ENCODE measurements at places on chromosomes 6 and 20. TPM values are rescaled to one million over a fixed set of nuclear protein-coding genes. Genes with fewer than 3 reads are reported as not detected.

EYS gene
- polyA plus RNA-seq, result 0.21 TPM

TINAG gene
- not detected for polyA plus RNA-seq

CD24 gene
- polyA plus RNA-seq, result 0.23 TPM

GABRR1 gene
- not detected for polyA plus RNA-seq

IL17A gene
- not detected for polyA plus RNA-seq

OLIG3 gene
- polyA plus RNA-seq, result not detected

PEX3 gene
- polyA plus RNA-seq, result 25.4 TPM

ANKRD6 gene
- 2.2 TPM for polyA plus RNA-seq

SLC22A16 gene
- polyA plus RNA-seq, result not detected

GRM1 gene
- polyA plus RNA-seq, result not detected

SPTLC3 gene
- 1.4 TPM for polyA plus RNA-seq

- no peaks in the 10 kb centered on the region for H3K4me1 ChIP-seq
- no peaks in the 10 kb centered on the region for H3K27me3 ChIP-seq
- H3K27ac ChIP-seq, result no peak overlapping the region
- no peaks in the 10 kb centered on the region for H3K36me3 ChIP-seq
Measured at GRCh38 chr6:105644073-105644489, 241.2 kb upstream of the PREP start.

- no peaks in the 10 kb centered on the region for H3K27me3 ChIP-seq
- H3K4me1 ChIP-seq, result no peaks in the 10 kb centered on the region
- no peak overlapping the region for H3K4me3 ChIP-seq
- no peak overlapping the region for H3K27ac ChIP-seq
- H3K36me3 ChIP-seq, result no peaks in the 10 kb centered on the region
- DNase-seq, result no peak
Measured at GRCh38 chr6:96652552-96652951, 89.6 kb downstream of the FHL5 start.

- DNase-seq, result no peak
- no peaks in the 10 kb centered on the region for H3K36me3 ChIP-seq
- H3K4me1 ChIP-seq, result peaks cover 14% of the 10 kb centered on the region
- no peak overlapping the region for H3K27ac ChIP-seq
- H3K4me3 ChIP-seq, result no peak overlapping the region
Measured at GRCh38 chr20:59185809-59186208, 22.2 kb downstream of the ZNF831 start.

- DNase-seq, result no peak
- H3K4me1 ChIP-seq, result peaks cover 14% of the 10 kb centered on the region
- H3K4me3 ChIP-seq, result no peak overlapping the region
- H3K36me3 ChIP-seq, result no peaks in the 10 kb centered on the region
- no peak overlapping the region for H3K27ac ChIP-seq
Measured at GRCh38 chr6:34523441-34524206, 32.5 kb downstream of the SPDEF start.

GRCh38 chr6:33771146-33772081, 17.5 kb downstream of the LEMD2 start:
- peaks cover 13% of the 10 kb centered on the region for H3K36me3 ChIP-seq
- H3K4me1 ChIP-seq, result no peaks in the 10 kb centered on the region

- no peaks in the 10 kb centered on the region for H3K27me3 ChIP-seq
- no peaks in the 10 kb centered on the region for H3K4me1 ChIP-seq
- DNase-seq, result no peak
- H3K36me3 ChIP-seq, result no peaks in the 10 kb centered on the region
Measured at GRCh38 chr6:285030-285771, 7.1 kb upstream of the DUSP22 start.

- H3K36me3 ChIP-seq, result no peaks in the 10 kb centered on the region
- no peak overlapping the region for H3K4me3 ChIP-seq
- H3K27ac ChIP-seq, result no peak overlapping the region
- no peak for DNase-seq
- H3K27me3 ChIP-seq, result no peaks in the 10 kb centered on the region
Measured at GRCh38 chr20:3431109-3431508, 23.6 kb upstream of the DNAAF9 start.

GRCh38 chr6:41722969-41723529, 12.4 kb downstream of the TFEB start:
- H3K4me1 ChIP-seq, result no peaks in the 10 kb centered on the region
- H3K4me3 ChIP-seq, result no peak overlapping the region
- H3K27me3 ChIP-seq, result no peaks in the 10 kb centered on the region
- H3K36me3 ChIP-seq, result no peaks in the 10 kb centered on the region

DNA sequence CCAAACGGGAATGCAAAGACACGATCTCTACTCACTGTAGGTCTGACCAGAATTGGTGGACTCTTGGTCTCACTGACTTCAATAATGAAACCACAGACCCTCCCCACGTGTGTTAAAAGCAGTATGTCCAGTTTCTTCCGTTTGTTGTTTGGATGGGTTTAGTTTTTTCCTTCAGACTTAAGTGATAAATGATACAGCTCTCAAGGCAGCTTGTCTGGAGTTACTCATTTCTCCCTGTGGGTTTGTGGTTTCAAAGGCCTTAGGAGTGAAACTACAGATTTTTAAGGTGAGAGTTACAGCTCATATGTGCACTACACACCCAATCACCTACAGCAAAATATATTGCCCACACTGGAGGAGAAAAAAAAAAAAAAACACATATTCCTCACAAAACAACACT, 86.7 kb upstream of the STMND1 start:
- no peaks in the 10 kb centered on the region for H3K36me3 ChIP-seq
- H3K4me3 ChIP-seq, result no peak overlapping the region
- DNase-seq, result no peak
- peaks cover 4% of the 10 kb centered on the region for H3K4me1 ChIP-seq
- no peaks in the 10 kb centered on the region for H3K27me3 ChIP-seq

DNA sequence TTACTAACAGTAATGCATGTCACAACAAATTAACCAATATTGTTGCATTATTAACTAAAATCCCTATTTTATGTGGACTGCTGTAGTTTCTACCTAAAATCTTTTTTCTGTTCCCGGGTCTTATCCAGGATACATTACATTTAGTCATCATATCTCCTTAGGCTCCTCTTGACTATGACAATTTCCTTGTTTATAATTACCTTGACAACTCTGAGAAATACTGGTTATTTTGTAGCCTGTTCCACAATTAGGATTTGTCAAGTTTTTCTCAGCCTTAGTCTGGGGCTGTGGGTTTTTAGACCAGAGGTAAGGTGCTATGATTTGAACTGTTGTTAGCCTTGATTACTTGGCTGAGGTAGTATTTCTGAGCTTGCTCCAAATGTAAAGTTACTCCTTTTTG, 3.7 kb downstream of the FBXO5 start:
- peaks cover 5% of the 10 kb centered on the region for H3K4me1 ChIP-seq
- no peak overlapping the region for H3K27ac ChIP-seq
- no peaks in the 10 kb centered on the region for H3K36me3 ChIP-seq
- no peaks in the 10 kb centered on the region for H3K27me3 ChIP-seq
- no peak overlapping the region for H3K4me3 ChIP-seq
- no peak for DNase-seq

DNA sequence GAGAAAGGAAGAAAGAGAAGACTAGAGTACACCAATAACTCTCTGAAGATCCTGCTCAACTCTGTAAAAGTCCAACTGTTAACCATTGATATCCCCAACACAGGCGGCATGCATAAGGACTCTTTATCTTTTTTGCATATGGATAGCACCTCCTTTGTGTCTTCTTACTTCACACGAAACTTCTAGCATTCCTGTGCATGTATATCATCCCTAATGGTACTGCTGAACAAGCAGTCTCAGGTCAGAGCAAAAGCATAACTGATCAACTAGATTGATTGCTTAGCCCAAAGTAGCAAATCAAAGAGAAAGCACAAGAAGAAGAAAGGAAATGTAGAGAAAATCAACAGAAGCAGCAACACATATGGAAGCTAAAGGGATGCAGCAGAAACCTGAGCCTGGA, 234.4 kb downstream of the SYNE1 start:
- no peaks in the 10 kb centered on the region for H3K27me3 ChIP-seq
- H3K36me3 ChIP-seq, result no peaks in the 10 kb centered on the region
- no peak overlapping the region for H3K27ac ChIP-seq
- no peaks in the 10 kb centered on the region for H3K4me1 ChIP-seq
- no peak overlapping the region for H3K4me3 ChIP-seq

- no peak for DNase-seq
- H3K27ac ChIP-seq, result no peak overlapping the region
- H3K4me3 ChIP-seq, result no peak overlapping the region
- no peaks in the 10 kb centered on the region for H3K4me1 ChIP-seq
- no peaks in the 10 kb centered on the region for H3K27me3 ChIP-seq
Measured at GRCh38 chr6:53014744-53015143, 19.7 kb upstream of the GSTA4 start.

- no peak overlapping the region for H3K27ac ChIP-seq
- DNase-seq, result no peak
- no peaks in the 10 kb centered on the region for H3K36me3 ChIP-seq
- peaks cover 18% of the 10 kb centered on the region for H3K4me1 ChIP-seq
Measured at GRCh38 chr6:21597801-21598673, 4.5 kb downstream of the SOX4 start.

DNA sequence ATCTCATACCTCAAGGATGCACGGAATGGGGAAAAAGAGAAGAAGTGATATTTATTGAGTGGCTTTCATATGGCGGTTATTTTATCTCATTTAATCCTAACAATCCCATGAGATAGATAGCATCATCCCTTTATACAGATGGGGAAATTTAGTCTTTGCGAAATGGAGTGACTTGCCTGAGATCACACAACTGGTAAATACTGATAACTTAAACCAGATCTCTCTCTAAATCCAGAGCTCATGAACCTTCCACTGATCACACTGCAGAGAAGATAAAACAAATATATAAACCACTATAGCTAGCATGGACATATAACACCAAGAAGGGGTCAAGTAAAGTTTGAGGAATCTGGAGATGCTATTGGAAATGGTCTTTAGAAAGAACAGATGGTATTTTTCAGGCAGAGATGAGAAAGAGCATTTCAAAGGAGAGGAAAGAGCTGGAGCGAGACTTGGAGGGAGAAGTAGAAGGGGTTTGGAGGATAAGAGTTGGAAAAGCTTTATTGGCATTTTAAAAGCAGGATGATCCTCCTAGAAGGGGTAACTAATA, 139.8 kb upstream of the TNFAIP3 start:
- H3K27me3 ChIP-seq, result peaks cover 2% of the 10 kb centered on the region
- no peak overlapping the region for H3K27ac ChIP-seq
- DNase-seq, result no peak
- no peaks in the 10 kb centered on the region for H3K4me1 ChIP-seq

DNA sequence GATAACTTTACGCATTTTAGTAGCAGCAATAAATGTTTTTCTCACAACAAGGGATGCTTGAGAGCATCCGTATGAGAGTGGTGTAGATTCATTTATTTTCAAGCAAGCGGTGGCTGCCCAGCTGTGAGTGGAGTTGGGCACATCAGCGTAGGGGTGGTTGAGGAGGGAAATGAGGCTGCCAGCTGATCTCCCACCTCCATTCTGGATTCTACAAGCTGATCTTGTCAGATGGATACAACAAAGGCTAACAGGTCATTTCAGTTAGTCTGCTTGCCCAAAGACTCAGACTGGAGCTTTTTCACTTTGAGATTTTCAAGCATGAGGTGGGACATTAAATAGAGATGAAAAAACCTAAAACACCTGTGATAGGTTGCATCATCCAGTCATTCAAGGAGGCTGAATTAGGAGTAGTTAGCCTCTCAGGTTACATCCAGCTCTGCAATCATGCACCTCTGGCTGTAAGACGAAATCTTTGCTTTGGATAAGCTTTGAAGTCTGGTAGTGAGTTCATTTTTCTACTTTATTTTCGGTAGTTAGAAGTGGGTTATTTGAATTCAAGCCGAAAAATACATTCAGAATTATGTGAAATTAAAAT, 1.9 kb upstream of the BACH2 start:
- no peak for DNase-seq
- H3K4me3 ChIP-seq, result no peak overlapping the region
- peaks cover 6% of the 10 kb centered on the region for H3K4me1 ChIP-seq
- no peaks in the 10 kb centered on the region for H3K36me3 ChIP-seq

DNA sequence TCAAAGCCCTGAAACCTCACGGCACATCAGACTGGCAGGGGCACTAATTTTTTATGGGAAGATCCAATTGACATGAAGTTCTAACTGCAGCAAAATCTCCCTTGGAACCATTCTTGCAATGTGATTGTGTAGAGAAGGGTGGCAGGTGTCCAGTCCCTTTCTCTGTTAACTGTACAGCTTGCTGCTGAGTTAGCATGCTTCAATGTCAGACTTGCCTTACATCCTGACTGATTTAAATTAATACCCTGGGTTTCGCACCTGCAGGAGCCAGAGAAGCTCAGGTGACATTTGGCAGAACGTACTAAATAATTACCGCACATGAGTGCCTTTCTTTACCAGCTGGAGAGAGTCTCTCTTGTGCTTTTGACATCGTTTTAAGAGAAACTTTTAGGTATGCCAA, 123.0 kb downstream of the DOK5 start:
- H3K27me3 ChIP-seq, result no peaks in the 10 kb centered on the region
- H3K4me3 ChIP-seq, result no peak overlapping the region
- H3K36me3 ChIP-seq, result no peaks in the 10 kb centered on the region
- DNase-seq, result no peak
- H3K27ac ChIP-seq, result no peak overlapping the region

DNA sequence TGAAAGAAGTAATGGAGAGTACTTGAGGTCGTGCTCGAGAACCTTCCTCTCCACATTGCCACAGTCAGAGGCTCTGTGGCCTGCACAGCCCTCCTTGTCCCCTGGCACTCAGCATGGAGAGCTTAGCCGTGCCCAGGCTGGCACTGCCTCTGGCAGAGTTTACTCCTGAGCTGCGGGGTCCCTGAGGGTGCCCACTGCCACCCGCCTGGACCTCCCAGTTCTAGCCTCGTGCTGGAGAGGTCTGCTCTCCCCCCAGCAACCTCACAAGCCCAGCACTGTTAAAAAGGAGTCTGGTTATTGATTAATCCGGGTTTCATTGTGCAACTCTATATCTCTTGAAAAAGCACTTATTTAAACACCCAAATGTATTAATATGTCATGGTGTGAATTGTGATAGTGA, 226.8 kb downstream of the TMEM242 start:
- no peaks in the 10 kb centered on the region for H3K36me3 ChIP-seq
- H3K4me1 ChIP-seq, result peaks cover 22% of the 10 kb centered on the region
- DNase-seq, result no peak
- H3K27ac ChIP-seq, result no peak overlapping the region

DNA sequence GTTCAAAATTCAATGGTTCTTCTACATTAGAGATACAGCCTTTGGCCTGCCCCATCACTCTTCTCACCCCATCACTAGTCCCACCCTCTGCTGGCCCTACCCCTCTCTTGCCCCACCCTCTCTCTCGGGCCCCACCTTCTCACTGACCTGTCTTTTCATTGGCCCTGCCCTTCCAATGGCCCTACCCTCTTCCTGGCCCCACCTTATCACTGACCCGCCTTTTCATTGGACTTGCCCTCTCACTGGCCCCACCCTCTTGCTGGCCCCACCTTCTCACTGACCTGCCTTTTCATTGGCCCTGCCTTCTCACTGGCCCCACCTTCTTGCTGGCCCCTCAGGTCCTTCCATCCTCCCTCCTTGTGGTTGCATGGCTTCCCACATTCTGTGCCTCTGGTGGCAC, 107.2 kb upstream of the PLEKHG1 start:
- H3K4me1 ChIP-seq, result no peaks in the 10 kb centered on the region
- H3K27ac ChIP-seq, result no peak overlapping the region
- H3K36me3 ChIP-seq, result no peaks in the 10 kb centered on the region
- no peaks in the 10 kb centered on the region for H3K27me3 ChIP-seq
- DNase-seq, result no peak
- H3K4me3 ChIP-seq, result no peak overlapping the region

GRCh38 chr6:51414361-51414760, 595.7 kb downstream of the TFAP2B start:
- no peaks in the 10 kb centered on the region for H3K27me3 ChIP-seq
- H3K4me1 ChIP-seq, result no peaks in the 10 kb centered on the region
